Frontal cortex (tissue), 4 donors: ENCODE measurements at places on chromosomes 7 and 10.

DNA sequence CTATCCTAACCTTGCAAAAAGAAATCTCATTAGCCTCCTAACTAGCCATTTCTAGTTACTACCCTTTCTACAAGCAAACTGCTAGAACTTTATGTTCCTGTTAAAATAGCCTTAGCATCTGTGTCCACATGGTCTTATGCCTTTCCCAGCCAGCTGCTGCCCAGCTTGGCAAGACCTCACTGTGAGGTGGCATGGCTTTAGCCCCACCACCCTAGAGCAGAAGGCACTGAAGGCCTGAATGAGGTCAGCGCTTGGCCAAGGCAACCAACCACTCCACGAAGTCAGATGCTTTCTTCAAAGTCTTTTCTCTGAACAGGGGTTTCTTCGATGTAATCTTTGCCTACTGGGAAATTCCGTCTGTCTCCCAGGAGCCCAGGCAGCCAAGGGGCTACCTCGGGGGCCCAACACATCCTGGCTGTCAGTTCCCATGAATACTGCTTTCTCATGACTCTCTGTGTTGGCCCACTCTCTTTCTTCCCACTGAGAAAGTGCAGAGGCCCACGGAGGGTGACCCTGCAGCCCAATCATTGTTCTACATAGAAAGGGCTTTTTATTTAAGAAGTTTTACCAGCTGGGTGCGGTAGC lies 41.6 kb downstream of the POLR3A start:
- DNase-seq, result no peak

DNA sequence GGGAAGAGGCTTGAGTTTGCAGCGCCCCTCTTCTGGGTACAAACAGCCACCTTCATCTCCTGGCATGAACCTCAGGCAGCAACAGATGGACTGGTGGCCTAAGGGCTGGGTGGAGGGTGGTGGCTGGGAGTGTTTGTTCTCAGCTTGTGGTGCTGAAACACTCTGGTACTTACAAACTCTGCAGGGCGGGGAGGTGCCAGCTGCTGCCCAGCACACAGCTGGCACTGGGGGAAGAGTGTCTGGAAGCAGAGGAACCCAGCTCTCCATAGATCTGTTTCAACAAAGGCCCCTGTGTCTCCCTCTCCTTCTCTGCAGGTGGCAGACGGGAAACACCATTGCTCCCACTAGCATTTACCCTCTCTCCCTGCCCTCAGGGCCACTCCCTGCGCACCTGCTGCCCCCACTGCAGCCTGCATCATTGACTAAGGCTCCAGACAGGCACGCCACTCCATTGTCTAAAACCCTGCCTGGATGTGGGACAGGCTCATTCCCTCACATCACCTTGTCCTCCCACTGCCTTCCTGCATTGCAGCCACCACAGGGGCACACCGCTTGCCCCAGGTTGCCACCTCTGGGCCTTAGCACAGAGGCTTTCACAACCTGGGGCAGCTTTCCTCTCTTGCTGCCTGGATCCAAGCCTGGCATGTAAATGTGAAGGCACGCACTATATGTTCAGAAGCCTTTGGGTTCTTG lies 6.5 kb downstream of the ARHGAP22 start:
- DNase-seq, result peak; percentile 70

- DNase-seq, result no peak
Measured at GRCh38 chr7:15600298-15600697, 38.5 kb upstream of the AGMO start.

DNA sequence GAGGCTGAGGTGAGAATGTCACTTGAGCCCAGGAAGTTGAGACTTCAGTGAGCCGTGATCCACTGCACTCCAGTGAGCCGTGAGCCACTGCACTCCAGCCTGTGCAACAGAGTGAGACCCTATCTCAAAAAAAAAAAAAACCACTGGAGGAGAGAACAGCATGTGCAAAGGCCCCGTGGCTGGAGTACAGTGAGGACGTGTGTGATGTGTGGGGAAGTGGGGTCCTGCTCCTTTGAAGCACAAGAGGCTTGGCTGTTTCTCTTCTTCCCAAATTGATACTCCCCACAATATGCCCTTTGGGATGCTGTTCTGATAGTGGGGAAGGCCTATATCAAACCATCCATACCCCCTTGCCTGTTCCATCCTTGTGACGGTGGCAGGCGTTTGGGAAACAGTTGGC lies 68.2 kb downstream of the C10orf105 start:
- DNase-seq, result no peak

GRCh38 chr10:97383159-97383558 lies 18.0 kb downstream of the RRP12 start:
- DNase-seq, result no peak

DNA sequence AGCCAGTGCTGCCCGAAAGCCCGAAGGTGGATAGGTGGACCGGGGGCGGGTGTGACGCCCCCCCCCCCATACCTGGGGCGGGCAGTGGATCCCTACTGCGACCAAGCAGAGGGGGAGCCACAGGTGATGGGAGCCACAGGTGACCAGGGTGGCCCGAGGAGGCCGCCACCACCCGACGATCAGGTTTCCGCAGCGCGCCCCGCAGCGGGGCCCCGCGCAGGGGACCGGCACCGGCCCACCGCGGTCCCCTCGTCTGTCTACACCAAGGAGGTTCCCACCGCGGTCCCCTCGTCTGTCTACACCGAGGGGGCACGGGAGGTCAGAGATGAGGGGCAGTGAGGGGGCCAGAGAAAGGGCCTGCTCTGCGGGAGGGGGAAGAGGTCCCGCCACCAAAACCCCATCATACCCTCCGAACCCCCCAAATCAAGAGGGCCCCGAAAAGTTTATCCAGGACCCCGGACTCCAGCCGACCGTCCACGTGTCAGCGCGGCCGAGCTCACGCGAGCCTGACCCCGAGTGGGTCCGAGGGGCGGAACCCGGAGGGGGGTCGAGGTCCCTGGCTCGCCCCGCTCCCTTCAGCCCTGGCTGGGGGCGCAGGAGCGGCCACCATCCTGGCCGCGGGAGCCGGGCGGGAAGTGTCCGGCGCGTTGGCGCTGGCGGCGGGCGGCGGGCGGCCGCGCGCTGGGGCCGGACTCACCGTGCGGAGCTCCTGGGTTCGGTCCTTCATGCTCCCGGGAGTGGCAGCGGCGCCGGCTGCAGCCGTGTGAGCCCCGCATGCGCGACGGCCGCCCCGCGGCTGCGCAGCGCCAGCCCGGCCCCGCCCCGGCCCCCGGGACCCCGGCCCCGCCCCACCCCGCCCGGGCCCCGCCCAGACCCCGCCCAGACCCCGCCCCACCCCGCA lies at the start of gene STX1A:
Gene STX1A, minus strand, starts transcription at position 765 of the 901 bp plus-strand sequence. Its CDS starts 38 bp downstream, at position 727.
- DNase-seq, result peak; percentile 91

DNA sequence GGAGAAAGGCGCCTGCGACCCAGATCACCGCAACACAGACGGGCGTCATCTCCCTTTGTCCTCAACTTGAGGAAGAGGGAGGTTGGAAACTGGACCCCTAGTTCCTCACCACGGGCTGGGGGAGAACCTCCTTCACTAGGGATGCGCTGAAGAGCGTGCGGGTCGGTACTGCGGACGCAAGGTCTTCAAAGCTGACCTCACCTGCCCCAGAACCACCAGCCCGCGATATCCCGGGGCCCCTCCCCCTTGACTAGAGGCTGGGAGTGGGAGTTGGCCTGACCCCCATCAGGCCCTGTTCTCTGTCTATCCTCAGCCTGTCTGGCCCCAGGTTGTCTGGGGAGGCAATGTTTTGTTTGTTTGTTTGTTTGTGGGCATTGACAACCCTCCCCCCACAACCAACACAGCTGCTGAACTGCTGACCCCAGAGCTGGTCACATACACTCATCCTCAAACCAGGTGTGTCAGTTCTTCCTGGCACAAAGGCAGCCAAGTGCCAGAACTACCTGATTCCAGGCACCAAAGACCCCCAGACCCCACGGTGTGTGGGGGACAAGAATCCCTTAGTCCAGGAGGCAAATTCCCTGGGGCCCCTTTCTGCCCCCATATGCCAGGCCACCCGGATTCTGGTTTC lies 2.9 kb downstream of the NPM3 start:
- DNase-seq, result no peak

DNA sequence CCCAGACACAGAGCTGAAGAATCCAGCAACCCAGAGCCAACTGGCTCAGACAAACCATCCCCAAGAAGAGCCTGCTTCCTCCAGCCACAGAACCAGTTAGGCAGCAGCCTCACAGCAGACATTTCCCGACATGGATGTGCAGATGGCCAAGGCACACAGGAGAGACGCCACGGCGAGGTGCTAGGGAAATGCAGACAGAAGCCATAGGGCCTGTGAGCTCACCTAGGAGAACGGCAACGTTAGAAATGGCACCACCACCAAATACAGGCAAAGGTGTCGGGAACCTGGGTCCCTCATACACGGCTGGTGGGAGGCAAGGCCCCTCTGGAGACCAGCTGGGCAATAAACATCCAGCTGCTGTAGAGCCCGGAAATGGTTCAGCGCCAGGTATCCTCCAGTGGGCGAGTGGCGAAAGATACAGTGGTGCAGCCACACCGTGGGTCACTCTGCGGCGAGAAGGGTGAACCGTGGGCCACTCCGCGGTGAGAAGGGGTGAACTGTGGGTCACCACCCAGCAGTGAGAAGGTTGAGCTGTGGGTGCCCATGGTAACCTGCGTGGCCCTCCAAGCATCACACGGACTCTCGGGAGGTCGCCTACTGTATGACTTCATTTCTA lies 31.2 kb downstream of the JAKMIP3 start:
- no peak for DNase-seq

GRCh38 chr10:50857579-50857978 lies 27.8 kb downstream of the A1CF start:
- no peak for DNase-seq

- no peak for DNase-seq
Measured at GRCh38 chr7:80206763-80207162, 72.1 kb downstream of the GNAI1 start.

DNA sequence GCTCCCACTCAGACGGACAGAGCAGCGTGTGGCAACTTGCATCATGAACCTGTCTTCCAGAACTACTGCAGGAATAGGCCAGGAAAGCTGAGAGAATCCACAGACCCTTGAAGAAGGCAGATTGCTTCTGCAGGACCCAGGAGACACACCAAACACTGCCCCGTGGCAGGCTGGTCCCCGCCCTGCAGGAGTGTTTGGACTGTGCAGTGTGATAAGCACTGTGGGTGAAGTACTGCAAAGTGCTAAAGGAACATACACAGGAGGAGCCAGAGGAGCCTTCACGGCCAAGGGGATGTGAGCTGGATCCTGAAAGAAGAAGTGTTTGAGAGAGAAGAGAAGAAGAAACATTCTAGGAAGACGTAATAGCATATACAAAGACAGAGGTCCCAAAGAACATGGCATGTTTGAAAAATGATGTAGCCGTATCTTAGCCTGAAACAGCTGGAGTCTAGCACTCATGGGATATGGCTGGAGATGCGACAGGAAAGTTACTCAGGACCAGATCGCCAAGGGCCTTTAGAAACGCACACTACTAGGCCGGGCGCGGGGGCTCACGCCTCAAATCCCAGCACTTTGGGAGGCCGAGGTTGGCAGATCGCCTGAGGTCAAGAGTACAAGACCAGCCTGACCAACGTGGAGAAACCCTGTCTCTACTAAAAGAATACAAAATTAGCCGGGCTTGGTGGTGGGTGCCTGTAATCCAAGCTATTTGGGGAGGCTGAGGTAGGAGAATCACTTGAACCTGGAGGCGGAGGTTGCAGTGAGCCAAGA lies 96.9 kb upstream of the RHEB start:
- DNase-seq, result no peak

DNA sequence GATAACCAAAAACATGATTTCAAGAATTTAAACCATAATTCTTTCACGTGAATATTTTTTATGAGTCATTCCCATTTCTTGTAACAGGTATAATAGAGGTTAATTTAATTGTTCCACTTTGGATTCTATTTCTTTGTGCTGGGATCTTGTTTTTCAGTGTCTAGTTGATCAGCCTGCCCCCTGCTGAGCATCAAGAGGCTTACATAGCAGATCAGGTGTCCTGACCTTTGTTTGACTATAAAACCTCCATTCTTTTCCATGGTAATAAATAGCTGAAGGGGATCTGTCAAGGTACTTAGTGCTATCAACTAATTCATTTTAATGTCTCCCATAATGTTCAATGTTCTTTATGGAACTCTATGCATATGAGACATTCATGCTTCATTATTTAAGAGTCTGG lies 4.9 kb downstream of the COL17A1 start:
- no peak for DNase-seq

DNA sequence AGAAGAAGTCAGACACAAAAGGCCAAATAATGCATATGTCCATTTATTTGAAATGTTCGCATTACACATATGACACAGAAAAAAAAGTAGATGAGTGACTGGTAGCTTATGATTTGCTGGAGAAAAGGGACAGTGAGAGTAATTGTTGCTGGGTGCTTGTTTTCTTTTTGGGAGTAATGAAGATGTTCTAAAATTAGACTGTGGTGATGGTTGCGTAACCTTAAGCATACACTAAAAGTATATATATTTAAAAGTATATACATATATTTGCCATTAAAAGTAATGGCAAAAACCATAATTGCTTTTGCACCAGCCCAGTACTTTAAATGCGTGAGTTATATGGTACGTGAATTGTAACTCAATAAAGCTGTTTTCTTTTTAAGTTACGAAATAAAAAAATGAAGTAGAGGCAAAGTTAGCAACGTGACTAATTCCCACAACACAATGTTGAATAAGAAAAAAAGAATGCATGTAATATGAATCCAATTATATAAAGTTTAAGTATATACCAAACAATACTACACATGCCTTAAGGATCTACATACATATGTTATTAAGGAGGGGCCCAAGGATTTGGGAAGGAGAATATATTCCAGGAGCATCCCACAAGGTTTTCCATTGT lies 360.4 kb upstream of the CELF2 start:
- DNase-seq, result no peak

DNA sequence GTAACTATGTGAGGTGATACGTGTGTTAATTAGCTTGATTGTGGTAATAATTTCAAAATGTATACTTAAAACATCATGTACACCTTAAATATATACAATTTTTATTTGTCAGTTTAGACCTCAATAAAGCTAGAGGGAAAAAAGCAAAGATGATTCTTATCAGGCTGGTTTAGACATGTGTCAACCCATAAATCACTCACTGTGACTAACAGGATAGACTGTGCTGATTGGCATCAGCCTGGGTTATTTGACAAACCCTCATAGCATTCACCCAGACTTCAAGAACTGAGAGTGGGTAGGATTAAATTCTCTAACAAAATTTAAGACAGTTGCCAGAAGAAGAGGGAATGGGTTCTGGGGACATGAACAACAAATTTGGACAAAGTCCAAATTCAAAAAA lies 73.8 kb upstream of the TMEM140 start:
- no peak for DNase-seq

DNA sequence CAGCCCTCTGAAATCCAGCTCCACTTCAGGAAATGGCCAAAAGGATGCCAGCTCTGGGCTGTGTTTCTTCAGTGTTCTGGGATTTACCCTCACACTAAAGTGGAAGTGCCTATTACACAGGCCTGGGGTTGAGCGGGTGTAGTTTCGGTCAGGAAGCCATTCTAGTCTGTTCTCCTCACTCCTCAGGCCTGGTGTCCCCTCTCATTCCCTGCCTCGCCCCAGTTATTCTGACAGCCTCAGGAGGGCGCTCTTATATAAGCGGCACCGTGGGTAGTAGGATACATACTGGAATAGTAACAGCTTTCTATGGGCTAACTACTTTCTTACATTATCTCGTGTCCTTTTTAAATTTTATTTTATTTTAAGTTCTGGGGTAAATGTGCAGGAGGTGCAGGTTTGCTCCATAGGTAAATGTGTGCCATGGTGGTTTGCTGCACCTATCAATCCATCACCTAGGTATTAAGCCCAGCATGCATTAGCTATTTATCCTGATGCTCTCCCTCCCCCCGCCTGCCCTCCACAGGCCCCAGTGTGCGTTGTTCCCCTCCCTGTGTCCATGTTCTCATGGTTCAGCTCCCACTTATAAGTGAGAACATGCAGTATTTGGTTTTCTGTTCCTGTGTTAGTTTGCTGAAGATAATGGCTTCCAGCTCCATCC lies 12.2 kb upstream of the LGI1 start:
- DNase-seq, result no peak
